ENCODE measurements at places on chromosomes 16 and 17. TPM values are rescaled to one million over a fixed set of nuclear protein-coding genes. Genes with fewer than 3 reads are reported as not detected.

RSL1D1 gene
- 255 TPM for total RNA-seq

DNA sequence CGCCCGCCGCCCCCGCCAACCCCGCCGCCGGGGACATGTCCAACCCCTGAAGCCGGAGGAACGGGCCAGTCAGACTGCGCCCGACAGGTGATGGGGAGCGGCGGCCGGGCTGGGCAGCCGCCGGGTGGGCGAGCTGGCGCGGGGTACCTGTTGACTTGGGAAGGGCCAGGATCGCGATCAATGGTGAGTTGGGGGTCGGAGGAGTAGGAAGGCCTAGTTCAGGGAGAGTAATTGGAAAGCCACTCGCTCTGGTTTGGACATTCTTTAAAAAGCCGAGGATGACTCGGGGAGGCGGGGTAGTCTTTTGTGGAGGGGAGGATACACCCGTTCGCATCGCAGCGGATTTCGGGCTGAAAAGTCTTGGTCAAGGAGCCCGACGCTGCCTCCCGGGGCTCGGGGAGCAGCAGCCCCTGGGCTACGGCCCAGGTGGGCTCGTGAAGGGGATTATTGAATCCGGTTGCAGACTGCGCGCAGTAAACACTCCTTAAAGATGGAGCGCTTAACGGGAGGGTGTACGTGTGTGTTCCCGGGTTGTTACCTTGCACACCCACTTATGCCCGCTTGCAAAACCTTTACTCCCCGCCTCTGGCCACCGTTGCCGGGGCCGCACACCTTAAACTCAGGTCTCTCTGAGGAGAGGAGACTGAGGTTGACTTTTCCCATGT is 123.8 kb downstream of the GOSR1 start:
- no peaks in the 10 kb centered on the region for H3K27me3 ChIP-seq
- H3K36me3 ChIP-seq, result no peaks in the 10 kb centered on the region
- H3K27ac ChIP-seq, result peak overlapping the region; percentile 97
- H3K4me3 ChIP-seq, result peak overlapping the region; percentile 88
- peaks cover 40% of the 10 kb centered on the region for H3K4me1 ChIP-seq
- DNase-seq, result peak; percentile 63

GRCh38 chr16:974611-975261 is 4.0 kb upstream of the LMF1 start:
- no peak for DNase-seq
- peaks cover 28% of the 10 kb centered on the region for H3K4me1 ChIP-seq
- H3K27me3 ChIP-seq, result peaks cover 23% of the 10 kb centered on the region
- no peak overlapping the region for H3K4me3 ChIP-seq

DNA sequence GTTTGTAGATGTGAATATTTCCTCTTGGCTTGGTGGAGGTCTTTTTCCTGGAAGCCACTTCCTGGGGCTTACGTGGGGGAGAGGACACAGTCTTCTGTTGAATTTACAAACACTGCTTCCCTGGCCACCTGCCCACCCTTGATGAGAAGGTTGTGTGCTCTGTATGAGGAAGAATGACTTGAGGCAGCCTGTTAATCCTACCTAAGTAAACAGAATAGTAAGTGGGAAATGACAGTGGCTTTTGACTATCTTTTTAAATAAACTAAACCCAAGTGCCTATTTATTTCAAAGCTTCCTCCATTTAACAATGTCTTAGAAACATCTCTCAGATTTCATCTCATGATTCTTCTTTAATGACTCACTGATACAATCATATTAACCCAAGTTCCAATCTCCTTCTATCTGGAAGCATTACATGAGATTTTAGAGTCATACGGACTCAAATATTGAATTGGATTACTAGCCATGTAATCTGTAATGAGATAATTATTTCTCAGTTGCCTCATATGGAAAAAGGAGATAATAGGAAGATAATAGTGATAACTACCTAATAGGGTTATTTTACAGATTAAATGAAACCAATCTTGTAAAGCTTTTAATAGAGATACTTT is 96.6 kb upstream of the SMIM36 start:
- H3K4me1 ChIP-seq, result peaks cover 7% of the 10 kb centered on the region
- peak overlapping the region; percentile 72 for H3K27ac ChIP-seq
- H3K36me3 ChIP-seq, result no peaks in the 10 kb centered on the region
- peak; percentile 79 for DNase-seq
- no peak overlapping the region for H3K4me3 ChIP-seq

FBXW10B gene
- 13.0 TPM for total RNA-seq

DNA sequence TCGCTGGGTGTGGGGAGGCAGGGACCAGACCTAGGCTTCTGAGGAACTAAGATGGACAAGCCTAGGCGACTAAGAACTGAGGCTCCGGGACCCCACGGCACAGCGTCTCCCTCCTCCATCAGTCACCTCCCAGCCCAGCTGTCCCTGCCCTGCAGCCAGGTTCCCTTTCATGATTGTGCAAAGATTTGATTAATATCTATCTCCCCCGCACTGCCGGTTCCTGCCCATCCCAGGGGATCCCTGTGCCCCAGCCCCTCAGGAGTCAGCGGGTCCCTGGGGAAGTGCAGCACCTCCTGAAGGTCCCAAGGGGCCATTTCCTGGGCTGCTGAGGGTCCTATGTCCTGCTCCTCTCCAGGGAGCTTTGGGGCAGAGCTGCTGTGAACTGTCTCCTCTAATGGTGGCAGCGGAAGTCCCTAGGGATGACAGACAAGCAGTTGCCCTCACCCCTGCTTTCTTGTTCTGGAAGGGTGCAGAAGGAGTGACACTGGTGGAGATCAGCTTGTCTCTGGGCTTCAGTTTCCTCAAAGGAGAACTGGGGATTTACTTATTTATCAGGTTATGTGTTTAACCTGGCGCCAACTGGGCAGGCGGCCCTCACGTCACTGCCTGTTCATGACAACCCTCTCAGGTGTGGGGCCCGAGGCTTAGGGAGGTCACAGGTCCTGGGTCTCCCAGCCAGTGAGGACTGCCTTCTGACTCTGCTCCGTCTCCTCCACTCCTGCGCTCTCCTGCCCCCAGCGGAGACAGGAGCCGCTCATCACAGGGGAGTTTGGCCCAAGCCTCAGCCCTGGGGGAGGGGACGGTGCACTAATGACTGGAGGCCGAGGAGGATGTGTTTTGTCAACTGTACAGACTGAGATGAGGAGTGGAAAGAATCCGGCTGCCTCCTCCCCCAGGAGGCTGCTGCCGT is 1.9 kb upstream of the C16orf74 start:
- H3K4me1 ChIP-seq, result peaks cover 52% of the 10 kb centered on the region
- no peaks in the 10 kb centered on the region for H3K27me3 ChIP-seq
- H3K36me3 ChIP-seq, result no peaks in the 10 kb centered on the region
- peak overlapping the region; percentile 69 for H3K27ac ChIP-seq
- peak; percentile 81 for DNase-seq
- H3K4me3 ChIP-seq, result no peak overlapping the region

GRCh38 chr16:74922150-74923138 is 62.5 kb downstream of the WDR59 start:
- H3K4me3 ChIP-seq, result no peak overlapping the region
- no peaks in the 10 kb centered on the region for H3K27me3 ChIP-seq
- H3K4me1 ChIP-seq, result no peaks in the 10 kb centered on the region
- peaks cover 45% of the 10 kb centered on the region for H3K36me3 ChIP-seq

DNA sequence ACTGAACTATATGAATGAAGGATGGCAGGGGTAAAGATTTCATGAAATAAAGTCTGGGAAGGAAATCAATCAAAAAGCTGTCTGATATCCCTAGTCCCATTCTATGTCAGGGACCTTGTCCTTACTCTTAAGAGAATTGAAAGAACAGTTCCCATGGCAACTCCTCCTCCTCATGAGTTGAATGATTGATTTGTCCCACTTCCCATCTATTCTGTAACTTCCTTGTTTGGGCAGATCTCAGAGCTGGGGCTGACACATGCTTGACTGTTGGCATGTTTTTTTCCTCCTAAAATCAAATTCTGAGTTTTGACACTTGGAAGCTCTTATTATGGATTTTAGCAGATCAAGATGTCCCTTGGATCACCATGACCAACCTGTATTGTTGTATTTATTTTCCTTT is 1138.6 kb upstream of the CDH8 start:
- no peak for DNase-seq
- H3K27ac ChIP-seq, result no peak overlapping the region
- H3K4me3 ChIP-seq, result no peak overlapping the region
- no peaks in the 10 kb centered on the region for H3K27me3 ChIP-seq
- H3K36me3 ChIP-seq, result no peaks in the 10 kb centered on the region

DNA sequence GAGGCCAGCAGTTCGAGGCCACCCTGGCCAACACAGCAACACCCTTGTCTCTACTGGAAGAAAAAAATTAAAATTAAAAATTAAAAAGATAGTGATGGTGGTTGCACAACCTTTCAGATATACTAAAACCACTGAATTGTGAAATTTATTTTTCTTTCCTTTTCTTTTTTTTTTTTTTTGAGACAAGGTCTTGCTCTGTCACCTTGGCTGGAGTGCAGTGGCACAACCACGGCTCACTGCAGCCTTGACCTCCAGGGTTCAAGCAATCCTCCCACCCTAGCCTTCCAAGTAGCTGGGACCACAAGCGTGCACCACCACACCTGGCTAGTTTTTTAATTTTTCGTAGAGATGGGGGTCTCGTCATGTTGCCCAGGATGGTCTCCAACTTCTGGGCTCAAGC is 254.4 kb downstream of the SLC39A11 start:
- H3K36me3 ChIP-seq, result peaks cover 45% of the 10 kb centered on the region
- H3K4me1 ChIP-seq, result no peaks in the 10 kb centered on the region
- no peak for DNase-seq

GRCh38 chr16:71626018-71626857 is at the start of gene MARVELD3:
Gene MARVELD3, plus strand, starts transcription at chr16:71626184. Its CDS starts 46 bp downstream, at chr16:71626230.
- H3K27me3 ChIP-seq, result peaks cover 24% of the 10 kb centered on the region
- H3K4me3 ChIP-seq, result peak within 1 kb of the TSS; percentile 47
- H3K27ac ChIP-seq, result no peak within 1 kb of the TSS
- peak; percentile 93 for DNase-seq
- H3K36me3 ChIP-seq, result no peaks in the 10 kb centered on the region
- peaks cover 12% of the 10 kb centered on the region for H3K4me1 ChIP-seq

ZNF646 gene
- 8.8 TPM for total RNA-seq

- H3K36me3 ChIP-seq, result peaks cover 31% of the 10 kb centered on the region
- no peak overlapping the region for H3K27ac ChIP-seq
- H3K27me3 ChIP-seq, result no peaks in the 10 kb centered on the region
Measured at GRCh38 chr17:67194134-67194533, 50.9 kb downstream of the HELZ start.

Data from stomach (tissue), 19 donors.